ENCODE measurements at places on chromosomes 16 and 17.

DNA sequence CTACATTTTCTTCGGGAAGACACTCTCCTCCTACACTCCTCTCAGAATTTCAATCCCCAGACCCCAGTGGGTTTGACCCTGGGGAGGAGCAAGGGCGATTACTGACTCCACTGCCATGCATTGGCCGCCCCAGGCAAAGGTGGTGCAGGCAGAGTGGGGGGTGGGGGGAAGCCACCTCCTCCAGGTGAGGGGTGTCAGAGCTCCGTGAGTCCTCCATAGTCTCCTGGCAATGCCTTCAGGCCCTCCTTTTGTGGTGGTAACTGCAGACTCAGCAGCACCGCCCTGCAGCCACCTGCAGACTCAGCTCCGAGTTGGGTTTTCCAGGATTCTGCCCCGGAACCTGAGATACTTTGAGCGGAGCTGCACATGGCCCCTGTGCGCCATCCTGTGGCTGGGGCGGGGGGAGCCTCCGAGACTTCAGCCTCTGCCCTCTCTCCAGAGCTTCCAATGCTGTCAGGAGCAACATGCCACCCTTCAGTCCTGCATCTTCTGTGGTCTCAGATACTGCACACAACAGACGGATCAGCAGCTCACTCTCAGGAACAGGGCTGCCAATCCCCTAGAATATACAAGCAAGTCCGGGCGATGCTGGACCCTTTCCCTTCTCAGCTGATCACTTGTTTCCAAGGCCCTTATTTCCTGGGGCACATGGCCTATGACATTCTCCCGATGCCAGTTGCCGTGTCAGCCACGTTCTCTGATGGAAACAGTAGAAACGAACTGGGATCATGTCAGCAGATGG, 2.4 kb upstream of the SLC47A2 start:
- no peak for DNase-seq

GRCh38 chr17:40312131-40312731, 3.3 kb downstream of the RARA start:
- no peak for DNase-seq

GRCh38 chr16:35744084-35744483, 2284.7 kb downstream of the TP53TG3F start:
- DNase-seq: no peak

DNA sequence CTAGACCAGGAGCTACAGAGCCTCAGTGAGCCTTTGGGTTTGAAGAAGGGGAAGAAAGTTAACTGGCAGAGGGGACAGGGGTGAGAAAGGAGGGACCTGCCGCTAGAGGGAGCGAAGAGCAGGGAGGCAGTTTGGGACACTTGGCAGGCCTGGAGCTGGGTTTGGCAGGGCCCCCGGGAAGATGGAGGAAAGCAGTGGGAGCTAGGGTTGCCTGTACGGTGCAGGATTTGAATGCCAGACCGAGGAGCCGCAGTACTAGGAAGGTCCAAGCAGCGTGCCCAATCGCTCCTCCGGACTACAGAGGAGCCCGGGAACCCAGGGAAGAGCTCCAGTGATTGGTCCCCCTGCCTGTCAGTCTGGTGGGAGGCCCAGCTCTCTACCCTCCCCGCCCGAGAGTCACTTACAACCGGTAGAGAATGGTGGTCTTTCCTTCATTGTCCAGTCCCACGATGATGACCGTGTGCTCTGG, 1.3 kb downstream of the ARL5C start:
- DNase-seq: peak; percentile 79

- DNase-seq: no peak
Measured at GRCh38 chr16:1890708-1891050, 18.7 kb upstream of the MEIOB start.

Data from left renal pelvis (tissue), 4 donors.